Aorta (tissue), 5 donors: ENCODE measurements at places on chromosomes 7 and 10. TPM values are rescaled to one million over a fixed set of nuclear protein-coding genes. Genes with fewer than 3 reads are reported as not detected.

- no peak for DNase-seq
These were observed 35.1 kb downstream of the BRAF start for GRCh38 chr7:140889645-140890044.

- DNase-seq: peak; percentile 68
These were observed 933 bp upstream of the RNF32 start for GRCh38 chr7:156639426-156640256.

DNA sequence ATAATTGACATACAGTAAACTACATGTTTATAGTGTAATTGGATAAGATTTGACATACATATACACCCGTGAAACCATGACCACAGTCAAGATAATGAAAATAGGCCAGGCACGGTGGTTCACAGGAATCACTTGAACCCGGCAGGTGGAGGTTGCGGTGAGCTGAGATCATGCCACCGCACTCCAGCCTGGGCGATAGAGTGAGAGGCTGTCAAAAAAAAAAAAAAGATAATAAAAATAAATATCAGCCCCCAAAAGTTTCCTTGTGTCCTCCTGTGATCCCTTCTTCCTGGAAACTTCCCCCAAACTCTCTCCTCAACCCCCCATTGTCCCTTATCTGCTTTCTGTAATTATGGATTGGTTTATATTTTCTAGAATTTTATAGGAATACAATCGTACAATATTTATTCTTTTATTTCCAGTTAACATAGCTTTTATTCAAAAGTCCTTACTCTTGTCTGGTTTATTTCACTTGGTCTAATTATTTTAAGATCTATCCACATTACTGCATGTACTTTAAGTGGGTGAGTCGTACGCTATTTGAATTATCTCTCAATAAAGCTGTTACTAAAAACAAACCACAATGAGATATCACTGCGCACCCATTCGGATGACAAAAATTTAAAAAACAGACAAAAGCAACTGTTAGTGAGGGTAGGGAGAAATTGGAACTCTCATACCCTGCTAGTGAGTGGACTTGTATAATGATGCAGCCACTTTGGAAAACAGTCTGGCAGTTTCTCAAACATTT lies 30.1 kb upstream of the TNPO3 start:
- no peak for DNase-seq

DNA sequence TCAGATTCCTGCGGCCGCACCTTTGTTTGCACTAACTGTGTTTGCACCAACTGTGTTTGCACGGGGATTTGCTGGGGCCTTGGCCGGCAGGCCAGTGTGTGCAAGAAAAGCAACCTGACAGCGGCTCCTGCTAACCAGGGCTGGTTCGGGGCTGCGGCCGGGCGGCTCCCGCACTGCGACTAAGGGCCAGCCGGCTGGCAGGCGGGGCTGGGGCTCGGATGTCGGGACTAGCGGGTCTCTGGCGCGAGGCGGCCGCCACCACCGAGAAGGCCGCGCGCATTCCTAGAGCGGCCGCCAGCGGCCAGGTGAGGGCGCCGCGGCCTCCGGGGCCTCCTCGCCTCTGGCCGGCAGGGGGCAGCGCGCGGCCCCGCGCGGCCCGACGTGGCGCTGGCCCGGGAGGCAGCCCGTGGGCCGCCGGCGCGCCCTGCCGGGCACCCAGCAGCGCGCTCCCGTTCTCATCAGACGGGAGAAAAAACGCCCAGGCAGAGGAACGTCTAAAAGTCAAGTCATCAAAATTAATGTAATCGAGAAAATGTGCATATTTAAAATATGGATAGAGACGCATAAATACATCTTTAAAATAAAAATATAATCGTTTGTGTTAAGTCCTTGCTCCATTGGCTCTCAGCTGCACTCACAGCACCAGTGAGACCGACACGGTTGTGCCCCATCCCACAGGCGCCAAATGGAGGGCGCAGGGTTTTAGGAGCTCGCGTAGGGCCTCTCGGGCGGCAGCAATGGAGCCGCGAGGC lies 38.5 kb downstream of the ZNF777 start:
- peak; percentile 61 for DNase-seq

DNA sequence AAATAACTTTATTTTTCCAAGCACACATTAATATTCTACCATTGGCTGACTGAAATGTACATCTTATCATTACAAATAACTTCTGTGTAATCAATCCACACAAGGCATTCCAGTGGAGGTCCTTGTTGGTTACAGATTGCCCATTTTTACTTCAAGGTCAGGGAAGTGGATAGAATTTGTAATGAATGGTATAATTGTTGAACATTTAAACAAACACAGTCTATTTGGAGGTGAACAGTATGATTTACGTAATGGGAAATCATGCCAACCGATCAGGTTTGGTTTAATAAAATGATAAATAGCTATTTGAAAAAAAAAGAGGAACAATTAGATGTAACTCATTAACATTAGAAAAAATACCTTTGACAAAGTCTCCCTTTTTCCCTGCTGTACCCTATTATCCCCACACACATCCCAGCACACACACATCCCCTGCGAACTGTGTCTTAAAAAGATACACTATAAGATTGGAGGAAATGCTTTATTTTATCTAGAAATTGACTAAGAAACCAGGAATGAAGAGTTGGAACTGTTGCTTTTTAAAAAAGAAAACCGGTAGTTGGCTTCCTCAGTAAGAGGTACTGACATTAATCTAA lies 19.0 kb upstream of the ASZ1 start:
- no peak for DNase-seq

DNA sequence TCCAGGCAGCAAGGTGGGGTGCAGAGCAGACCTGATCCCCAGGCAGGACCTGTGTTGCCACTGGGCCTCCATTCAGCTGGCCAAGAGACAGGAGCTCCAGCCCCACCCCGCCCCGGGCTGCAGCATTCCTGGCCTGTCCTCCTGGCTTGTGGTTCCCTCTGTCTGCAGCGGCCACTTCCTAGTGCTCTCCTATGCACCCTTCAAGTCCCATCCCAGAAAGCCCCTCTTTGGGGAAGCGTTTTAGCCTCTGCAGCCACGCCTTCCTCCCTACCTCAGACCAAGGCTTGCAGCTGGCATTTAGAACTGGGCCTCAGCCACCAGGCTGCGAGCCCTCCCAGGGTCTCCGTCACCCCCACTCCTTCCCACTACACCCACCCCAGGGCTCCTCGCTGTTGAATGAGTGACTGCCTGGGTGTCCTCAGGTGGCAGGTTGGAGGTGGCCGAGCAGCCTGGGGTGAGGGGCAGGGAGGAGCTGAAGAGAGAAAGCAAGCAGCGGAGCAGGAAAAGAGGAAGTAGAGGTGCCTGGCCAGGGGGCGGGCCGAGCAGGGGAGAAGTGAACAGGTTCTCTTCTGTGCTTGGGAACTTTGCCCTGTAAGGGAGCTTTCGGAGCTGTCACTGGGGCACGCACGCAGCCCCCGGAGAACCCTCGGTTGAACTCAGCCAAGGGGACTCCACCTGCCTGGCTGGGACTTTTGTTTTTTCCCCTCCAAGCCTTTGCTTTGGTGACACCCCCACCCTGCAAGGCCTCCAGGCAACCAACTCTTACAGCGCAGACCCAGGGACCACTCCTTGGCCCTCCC lies 109.1 kb upstream of the TNRC18 start:
- peak; percentile 84 for DNase-seq

- no peak for DNase-seq
These were observed 116.7 kb downstream of the SGMS1 start for GRCh38 chr10:50506861-50507573.

Gene HECW1
- 1.0 TPM for total RNA-seq

Gene SPDYE11
- not detected for total RNA-seq

Gene CCDC126
- total RNA-seq: 14.7 TPM

Gene HMX3
- total RNA-seq: not detected

Gene CCDC172
- not detected for total RNA-seq

Gene CDNF
- 1.9 TPM for total RNA-seq

Gene MMP21
- 0.33 TPM for total RNA-seq
